ENCODE measurements at places on chromosomes 4 and X.

DNA sequence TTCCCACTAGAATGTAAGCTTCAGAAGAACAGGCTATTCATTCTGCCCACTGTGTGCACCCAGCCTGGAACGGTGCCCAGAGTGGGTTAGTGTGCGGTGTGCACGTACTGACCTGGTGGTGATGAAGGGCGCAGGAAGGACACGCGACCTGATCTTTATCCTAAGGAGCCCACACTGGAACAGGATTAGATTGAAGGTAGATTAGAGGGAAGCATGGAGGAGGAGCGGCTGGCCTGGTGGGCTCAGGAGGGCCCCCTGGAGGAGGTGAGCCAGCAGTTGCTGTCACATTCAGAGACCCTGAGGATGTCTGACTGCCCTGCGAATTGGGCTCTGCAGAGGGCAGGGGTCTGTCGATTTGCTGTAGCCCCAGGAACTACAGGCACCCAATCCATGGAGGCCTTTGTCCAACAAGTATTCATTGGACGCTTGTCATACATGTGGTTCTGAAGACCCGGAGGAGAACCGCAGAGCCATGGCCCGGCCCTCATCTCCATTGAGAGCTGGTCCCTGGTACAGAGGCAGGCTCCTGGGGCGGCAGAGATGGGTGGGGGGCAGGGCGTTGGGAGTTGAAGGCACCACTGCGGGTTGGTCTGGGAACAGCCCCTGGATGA is 73.2 kb downstream of the HTRA3 start:
- no peak for DNase-seq

DNA sequence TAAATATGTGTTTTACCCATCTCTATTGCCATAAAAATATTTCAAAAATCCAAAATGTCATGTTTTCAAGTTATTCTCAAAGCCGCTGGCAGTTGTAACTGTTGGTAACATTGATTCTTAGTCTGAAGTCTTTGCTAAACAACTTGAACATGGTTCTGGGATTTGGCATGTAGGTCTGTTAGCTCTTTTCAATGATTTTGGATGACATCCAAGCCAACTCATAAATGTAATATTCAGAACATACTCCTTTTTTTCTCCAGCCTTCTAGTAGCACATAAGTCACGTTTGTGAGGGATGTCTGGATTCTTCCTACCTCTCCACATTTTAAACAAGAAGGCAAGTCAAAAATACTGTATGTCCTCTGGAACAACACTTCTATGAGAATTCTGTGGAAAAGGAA is 305.3 kb downstream of the PRR32 start:
- no peak for DNase-seq

- DNase-seq: no peak
Observed at GRCh38 chrX:129876771-129877305, 29.1 kb upstream of the UTP14A start.

DNA sequence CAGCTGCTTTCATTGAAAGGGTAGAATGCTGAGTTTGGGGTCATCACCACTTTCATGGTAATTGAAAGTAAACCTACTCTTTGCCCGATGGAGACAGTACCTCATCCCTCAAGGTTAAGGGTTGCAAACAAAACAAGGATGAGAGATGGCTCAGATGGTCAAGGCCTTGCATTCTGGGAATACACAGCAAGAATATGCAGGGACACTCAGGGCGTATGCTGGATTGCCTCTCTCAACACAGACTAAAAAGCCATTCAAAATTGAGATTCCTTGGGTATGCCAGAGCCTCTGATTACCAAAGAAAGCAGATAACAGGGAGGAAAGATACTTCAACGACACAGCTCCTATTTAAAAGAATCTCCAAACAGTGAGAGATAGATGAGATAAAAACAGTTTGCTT is 310.4 kb downstream of the ARAP2 start:
- no peak for DNase-seq

DNA sequence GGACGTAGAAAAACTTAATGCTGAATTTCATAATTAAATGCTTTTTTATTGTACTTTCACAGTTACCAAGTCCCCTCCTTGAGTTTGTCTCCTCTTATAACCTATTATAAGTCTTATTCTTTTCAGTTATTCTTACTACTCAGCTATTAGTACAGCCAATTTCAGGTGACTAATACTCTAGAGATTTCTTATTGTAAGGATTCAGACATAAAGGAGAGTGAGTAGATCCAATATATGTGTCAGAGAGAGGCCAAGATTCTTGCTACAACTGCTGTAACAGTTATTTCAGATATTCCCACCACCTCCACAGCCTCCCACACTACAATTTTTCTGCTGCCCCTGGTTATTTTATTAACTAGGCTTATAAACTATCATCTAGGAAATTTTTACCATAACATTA is 274.5 kb downstream of the GPAT3 start:
- no peak for DNase-seq

DNA sequence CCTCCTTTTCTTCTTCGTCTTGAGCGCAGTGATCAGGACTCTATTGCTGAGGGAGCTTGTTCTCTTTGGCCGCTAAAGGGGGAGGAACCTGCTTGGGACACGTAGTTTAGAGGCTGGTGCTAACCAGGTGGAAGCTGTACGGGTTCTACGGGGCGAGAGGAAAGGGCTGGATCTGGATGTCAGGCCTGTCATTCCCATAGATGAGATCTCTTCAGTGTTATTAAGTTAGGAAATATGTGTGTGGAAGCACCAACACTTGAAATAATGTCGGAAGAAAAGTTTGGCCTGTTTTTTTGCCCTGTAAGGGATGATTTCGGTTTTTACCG is 643 bp downstream of the SRP72 start:
- no peak for DNase-seq

DNA sequence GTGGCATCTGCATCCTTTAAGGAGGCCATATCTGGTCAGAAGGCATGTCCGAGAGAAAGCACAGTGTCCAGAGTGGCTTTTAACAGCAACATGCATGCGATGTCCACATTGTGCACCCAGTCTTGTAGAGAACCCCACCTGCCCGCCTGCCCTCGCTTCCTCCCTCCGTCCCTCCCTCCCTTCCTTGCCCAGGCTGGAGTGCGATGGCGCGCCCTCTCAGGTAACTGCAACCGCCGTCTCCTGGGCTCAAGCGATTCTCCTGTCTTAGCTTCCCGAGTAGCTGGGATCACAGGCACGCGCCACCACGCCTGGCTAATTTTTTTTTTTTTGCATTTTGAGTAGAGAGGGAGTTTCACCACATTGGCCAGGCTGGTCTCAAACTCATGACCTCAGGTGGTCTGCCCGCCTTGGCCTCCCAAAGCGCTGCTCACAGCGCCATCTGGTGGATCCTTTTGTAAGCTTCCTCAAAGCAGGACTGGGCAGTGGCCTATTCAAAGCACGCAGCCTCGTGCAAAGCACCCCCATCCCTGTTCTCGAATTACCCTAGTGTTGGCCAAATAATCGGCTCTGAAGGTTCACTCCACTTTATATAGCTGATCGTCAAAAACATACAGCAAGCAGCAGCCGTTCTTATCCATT is 15.0 kb downstream of the BRCC3 start:
- DNase-seq: peak; percentile 56

DNA sequence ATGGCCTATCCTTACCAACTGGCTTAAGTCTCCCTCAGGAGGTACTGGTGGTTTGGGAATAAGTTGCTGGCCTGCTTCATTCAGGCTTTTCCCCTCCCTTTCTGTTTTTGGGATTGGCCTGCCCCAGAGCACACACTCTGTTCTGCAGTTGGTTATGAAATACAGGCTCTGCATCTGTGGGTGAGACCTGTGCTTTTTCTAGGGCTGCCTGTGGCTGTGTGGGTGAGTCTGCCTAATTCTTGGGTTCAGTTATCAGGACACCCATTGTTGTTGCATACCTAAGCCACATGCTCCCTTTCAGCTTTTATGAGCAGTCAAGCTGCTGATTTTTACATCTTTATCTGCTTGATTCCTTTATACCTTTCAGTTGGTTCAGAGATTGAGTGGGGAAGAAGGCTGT is 19.0 kb upstream of the CWH43 start:
- no peak for DNase-seq

GRCh38 chr4:108129196-108129595 is 39.5 kb downstream of the LEF1 start:
- no peak for DNase-seq

DNA sequence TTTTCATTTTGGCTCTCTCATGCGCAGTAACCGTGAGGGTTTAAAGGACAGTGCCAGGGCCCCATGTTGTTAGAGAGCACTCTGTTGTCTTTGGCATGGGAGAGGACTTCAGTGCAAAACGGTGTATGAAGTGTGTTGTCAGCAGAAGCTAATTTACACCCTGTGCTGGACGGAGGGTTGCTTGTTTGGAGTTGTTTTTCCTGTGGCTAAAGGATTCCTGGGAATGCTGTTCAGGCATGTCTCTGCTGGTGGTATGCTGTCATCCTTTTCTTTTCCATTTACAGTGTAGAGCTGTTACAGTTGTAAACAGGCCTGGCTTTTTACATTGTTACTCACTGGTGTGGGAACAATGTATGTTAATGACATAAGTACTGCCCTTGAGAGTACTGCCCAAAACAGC is 206.3 kb downstream of the CBR4 start:
- no peak for DNase-seq

- no peak for DNase-seq
Observed at GRCh38 chr4:7429601-7430078, 5.1 kb downstream of the PSAPL1 start.

- DNase-seq: no peak
Observed at GRCh38 chr4:123785538-123785937, 388.9 kb downstream of the SPRY1 start.

DNA sequence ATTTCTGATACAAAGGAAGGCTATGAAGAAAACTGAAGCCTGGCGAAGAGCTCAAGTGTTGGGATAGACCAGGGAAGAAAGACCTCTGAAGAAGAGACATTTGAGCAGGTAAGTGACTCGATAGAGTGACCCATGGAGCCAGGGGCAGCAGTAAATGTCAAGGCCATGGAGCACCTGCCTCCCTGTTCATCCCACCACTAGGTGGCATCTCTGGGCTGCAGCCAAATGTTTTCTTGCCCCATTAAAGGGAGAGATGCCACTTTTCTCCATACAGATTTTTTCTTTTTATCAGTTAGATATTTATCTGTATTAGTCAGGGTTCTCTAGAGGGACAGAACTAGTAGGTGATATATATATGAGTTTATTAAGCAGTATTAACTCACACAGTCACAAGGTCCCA is 4.9 kb upstream of the ZNF81 start:
- DNase-seq: peak; percentile 67

GRCh38 chr4:186368281-186368680 is 102.3 kb downstream of the F11 start:
- DNase-seq: no peak

- peak; percentile 7 for DNase-seq
Observed at GRCh38 chr4:102007959-102008425, 217.5 kb downstream of the BANK1 start.

DNA sequence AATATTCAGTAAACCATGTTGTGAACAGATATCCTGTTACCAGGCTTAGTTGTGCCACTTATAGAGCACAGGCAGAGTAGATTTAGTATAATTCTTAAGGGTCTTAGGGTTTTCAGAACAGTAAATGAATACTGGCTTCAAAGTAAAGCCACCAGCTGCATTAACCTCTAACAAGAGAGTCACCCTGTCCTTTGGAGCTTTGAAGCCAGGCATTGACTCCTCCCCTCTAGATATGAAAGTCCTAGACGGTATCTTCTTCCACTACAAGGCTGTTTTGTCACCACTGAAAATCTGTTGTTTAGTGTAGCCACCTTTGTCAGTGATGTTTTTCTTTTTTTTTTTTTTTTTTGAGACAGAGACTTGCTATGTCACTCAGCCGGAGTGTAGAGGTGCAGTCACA is 77.7 kb downstream of the ALPK1 start:
- no peak for DNase-seq

- DNase-seq: no peak
Observed at GRCh38 chr4:156456830-156457229, 503.2 kb upstream of the CTSO start.

GRCh38 chr4:1496116-1496642 is 89.9 kb upstream of the NKX1-1 start:
- no peak for DNase-seq

GRCh38 chr4:24070117-24070516 is 180.3 kb upstream of the PPARGC1A start:
- no peak for DNase-seq

DNA sequence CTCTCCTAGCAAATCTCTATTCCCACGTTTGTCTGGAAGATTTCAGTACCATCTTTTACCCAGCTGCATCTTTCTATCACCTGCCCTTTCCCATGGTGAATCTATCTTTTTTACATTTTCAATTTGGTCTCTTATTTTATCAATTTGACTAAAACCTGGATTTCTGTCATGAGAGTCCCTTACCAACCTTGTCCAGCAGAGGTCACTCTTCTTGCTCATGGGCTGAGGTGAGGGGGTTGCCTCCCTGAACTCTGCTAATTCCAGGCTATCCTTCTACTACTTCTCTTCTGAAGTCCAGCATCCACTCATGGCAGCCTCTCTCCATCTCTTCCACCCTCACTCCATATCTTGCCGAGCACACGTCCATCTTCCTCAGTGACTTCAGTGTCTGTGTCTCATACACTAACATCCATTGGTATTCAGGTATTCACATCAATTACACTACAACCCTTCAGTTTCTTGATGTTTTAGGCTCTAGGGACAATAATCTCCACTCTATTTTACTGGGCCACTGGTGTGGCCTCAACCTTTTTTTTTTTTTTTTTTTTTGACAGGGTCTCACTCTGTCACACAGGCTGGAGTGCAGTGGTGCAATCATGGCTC is 17.8 kb upstream of the ZNF827 start:
- DNase-seq: peak; percentile 56

- DNase-seq: no peak
Observed at GRCh38 chrX:30246769-30247489, at the start of gene MAGEB1. Gene MAGEB1, plus strand, starts transcription at chrX:30247146. Its CDS starts 3,348 bp downstream, at chrX:30250494.

- DNase-seq: peak; percentile 8
Observed at GRCh38 chr4:54440394-54441136, 211.5 kb downstream of the PDGFRA start.

- no peak for DNase-seq
Observed at GRCh38 chrX:141619336-141619735, 29.8 kb downstream of the SPANXA2 start.

DNA sequence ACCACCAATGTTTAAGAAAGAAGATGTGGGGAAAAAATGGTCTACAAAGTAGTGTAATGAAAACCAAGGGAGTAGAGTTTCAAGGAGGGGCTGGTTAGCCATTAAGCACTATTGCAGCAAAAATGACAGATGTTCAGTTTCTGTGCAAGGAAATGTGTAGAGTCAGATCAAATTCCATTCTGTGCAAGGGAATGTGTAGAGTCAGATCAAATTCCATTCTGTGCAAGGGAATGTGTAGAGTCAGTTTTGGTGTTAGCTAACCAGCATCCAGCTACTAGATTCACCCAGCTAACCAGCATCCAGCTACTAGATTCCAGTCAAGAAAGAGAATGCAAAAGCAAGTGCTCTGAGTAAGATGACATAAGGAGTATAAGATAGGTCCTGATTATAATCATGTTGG is 208.8 kb downstream of the COX18 start:
- DNase-seq: no peak

DNA sequence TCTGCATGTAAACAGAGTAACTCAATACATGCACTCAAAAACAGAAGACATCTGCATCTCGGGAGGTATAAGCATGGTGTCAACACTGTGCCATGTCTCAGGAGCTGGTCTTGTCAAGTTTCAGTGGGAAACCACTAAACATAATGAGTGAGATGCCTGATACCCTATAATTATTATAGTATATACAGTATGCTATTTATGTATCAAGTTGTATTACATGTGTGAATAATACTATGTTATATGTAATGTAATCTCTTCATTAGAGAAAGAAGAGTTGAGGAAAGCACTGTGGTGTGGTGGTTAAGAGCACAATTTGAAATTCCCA is 2.5 kb downstream of the PPBP start:
- no peak for DNase-seq
